Stimulated activated CD4-positive, alpha-beta T cell treated with anti-CD3 and anti-CD28 coated beads, Interleukin-2, amount 100 ng/mL, for 4 hours (primary cell): ENCODE measurements at places on chromosomes 1 and 21.

DNA sequence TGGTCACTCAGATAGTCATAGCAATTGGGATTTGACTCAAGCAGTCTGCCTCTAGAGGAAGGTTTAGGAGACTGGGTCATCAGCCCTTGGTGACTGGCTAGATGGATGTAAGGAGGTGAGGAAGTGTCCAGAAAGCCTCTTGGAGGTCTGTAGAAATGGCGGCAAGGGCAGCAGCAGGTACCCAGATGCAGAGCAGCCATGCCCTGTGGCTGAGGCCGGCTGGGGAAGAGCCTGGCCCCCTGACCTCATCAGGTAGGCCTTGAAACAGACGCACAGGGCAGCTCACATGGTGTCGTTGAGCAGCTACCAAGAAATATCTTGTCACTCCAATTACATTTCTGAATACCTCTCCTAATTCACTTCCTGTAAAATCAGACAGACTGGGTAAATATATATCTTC lies 98.2 kb downstream of the DMRTB1 start:
- DNase-seq: no peak

DNA sequence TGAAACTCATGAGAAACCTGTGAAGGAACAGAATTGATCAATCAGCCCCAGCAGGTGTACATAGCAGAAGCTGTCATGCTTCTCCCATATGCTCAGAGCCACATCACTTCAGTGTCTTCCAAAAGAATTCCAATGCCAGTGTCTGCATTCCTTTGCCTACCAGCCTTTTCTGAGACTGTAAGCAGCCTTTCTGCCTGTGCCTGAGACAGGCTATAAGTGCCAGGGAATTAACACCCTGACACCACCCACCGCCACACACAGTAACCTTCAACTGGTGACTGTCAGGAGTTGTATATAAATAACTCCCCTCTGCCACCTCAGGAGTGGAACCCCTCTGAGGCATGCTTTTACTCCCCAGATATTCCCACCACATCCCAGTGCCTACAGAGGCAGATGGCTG lies 38.1 kb upstream of the SLAMF9 start:
- no peak for DNase-seq

DNA sequence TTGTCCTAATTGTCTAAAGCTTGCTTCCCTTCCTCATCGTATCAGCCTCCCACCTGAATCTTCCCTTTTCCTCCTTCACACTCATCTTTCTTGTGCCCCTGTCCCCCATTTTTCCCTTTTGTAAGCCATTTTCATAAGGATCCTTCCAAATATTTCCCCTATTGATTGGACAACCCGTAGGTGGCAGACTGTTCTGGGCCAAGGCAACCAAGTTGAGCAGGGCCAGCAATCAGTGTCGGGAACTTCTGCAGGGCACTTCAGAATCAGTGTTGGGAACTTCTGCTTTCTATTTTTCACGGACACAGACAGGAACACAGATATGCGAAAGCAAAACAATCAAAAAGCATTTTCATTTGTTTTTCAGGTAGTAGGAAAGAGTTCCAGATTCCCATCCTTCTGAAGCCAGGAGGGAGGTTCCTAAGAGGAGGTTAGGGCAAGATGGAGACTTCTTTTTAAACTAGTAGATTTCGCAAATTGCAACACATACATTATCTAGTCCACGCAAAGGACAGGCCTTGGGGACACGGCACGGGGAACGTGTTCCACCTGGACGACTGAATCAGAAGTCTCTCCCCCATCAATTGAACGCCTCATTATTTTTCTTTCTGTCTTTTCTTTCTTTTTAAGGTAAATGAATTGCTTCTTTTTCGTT lies 691 bp upstream of the MPZL1 start:
- DNase-seq: no peak

DNA sequence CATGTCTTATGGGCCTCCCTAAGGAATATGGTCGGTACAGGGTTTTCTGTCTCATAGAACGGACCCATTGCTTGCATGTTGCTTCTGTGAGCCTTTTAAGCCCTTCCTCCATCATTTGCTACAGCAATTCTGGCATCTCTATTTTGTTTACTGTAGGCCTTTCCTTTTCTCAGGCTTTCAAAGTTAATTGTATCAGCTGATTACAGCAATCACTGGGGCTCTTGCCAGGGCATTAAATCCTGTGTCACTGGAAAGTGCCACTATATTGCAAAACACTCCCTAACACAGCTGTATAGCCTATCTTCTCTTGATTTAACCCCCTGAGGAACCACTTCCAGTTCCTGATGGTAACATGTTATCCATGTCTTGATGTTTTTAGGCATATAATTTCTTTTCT lies 156.5 kb downstream of the PDE4B start:
- no peak for DNase-seq

DNA sequence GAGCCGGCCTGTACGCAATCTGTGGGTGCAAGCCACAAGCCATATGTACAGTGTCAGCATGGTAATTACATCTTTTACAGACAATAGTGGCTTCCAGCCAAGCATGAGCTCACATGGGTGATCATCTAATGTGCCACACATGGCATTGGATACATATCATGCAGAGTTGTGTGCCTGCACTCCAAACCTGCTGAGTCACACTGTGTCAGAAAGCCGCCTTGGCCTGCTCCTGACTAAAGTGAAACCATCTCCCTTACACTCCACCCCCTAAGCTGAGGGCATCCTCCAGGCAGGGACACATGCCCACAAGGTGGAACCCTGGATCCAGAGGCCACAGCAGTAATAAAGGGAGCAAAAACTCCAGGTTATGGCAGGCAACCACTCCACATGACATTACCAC lies 72.5 kb downstream of the KCNT2 start:
- no peak for DNase-seq

DNA sequence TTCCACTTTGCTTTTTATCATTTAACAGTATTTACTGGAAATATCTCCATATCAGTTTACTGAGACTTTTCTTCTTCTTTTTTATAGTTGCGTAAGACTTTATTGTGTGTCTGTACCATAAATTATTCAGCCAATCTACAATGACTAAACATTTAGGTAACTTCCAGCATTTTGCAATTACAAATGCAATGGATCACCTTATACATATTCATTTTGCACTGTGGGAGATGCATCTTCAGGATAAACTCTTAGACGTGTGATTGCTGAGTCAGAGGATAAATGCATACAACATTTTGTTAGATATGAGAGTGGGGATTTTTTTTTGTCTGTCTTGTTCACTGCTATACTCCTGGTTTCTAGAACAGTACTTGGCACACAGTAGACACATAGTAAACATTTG lies 95.7 kb upstream of the GCLM start:
- DNase-seq: no peak

GRCh38 chr1:228742281-228742860 lies 7.1 kb downstream of the RHOU start:
- no peak for DNase-seq

- DNase-seq: no peak
Measured at GRCh38 chr1:93597709-93598108, 83.9 kb downstream of the BCAR3 start.

- DNase-seq: no peak
Measured at GRCh38 chr1:223197923-223198627, 55.0 kb upstream of the TLR5 start.

GRCh38 chr1:3012456-3013291 lies 8.6 kb upstream of the ACTRT2 start:
- DNase-seq: peak; percentile 28

GRCh38 chr1:3672971-3673361 lies 20.6 kb downstream of the TP73 start:
- no peak for DNase-seq

DNA sequence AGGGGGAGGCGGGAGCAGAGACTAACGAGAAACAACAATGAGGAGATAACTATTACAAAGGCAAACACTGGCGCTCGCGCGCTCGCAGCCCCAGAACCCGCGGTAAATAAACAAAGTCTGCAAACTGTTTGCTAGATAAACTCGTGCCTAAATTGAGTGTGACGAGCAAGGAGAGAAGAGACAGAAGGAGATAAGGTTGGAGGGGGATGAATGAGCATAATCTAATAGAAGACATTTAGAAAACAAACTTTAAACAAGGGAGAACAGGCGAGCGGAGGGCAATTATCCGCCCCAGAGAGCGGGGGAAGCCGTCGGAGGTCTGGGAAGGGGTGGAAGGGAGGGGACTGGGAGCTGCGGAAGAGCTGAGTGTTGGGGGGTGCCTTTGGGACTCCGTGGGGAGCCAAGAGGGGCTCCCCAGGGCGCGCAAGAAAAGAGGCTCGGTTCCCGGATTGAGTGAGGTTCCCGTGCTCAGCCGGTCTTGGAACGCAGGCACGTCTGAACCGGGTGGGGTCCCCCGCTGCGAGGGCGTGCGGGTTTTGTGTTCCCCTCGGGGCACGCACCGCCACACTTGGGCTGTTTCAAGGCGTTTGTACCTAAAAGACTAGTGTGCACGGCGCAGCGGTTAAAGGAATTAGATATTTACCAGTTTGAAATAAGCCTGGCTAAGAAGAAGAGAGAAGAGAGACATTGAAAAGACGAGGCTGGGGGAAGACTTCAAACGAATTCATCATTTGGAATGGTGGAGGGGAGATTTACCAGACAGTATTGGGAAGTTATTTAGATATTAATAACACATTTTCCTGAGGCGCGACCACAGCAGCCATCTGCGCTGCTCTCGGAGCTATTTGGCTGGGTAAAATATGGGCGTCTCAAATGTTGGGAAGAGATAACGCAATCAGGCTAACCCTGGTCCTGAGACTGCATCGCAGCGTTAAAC lies 10.6 kb downstream of the PAX7 start:
- DNase-seq: no peak

DNA sequence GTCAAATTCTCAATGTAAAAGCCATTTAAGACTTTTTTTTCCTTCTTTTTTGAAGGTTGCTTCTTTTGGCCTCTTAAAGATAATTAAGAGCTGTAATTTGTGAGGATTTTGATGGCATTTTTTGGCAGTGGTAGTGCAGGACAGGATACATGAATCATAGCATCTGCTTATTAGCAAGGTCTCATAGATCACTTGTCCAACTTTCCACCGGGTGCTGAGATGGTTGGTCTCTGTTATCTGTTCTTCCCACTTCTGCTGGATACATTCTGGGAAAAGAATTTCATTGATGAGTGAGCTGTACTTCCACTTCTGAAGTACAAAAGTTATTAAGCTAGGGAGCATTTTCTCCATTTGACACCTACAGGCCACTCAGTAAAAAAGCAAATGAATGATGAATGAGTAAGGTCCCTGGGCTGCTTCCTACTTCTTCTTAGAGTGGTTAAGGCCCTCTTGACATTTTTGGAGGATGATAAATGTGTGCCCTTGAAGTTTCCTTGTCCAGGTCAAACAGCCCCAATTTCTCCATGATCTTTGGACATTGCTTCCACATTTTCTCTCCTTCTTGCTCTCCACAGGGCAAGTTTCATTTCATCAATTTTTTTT lies 100.6 kb downstream of the ROR1 start:
- DNase-seq: no peak

- DNase-seq: no peak
Measured at GRCh38 chr1:214451596-214451995, 99.8 kb downstream of the PTPN14 start.

GRCh38 chr1:223010582-223011504 lies 132.2 kb downstream of the TLR5 start:
- DNase-seq: no peak

DNA sequence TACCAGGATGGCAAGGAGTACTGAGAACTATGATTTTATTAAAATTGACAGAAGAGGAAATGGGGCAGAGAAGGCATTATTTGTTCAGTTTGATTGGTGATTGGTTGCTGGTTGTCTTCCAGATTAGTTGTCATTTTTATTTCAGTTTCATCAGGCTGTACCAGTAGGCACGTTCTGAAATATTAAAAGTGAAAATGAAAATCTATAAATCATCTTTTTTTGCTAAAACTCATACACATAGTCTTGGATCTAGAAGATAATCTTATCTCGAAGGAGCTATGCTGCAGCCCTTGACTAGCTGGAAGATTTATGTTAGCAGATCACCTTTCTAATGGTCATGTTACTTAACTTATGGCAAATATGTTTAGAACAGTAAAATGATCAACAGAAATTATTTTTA lies 29.0 kb downstream of the NEK7 start:
- DNase-seq: no peak

DNA sequence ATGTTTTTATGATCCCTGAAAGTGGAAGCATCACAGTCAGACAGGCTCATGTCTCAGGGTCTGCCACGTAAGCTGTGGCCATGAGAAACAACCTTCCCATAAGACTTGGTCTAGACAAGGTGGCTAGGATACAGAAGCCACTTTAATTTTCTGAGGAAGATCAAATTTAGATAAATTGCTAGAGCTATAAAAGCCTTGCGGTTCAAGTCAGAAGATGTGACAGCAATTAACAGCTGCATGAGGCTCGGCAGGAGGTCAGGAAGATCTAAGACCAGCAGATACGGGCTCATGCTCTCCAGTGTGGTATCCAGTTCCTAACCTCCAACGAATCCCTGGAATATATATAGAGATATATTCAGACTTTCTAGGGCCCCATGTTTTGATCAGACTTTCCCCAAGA lies 577.1 kb downstream of the PLPP3 start:
- DNase-seq: no peak

- no peak for DNase-seq
Measured at GRCh38 chr1:67853704-67854103, 20.4 kb upstream of the GNG12 start.

DNA sequence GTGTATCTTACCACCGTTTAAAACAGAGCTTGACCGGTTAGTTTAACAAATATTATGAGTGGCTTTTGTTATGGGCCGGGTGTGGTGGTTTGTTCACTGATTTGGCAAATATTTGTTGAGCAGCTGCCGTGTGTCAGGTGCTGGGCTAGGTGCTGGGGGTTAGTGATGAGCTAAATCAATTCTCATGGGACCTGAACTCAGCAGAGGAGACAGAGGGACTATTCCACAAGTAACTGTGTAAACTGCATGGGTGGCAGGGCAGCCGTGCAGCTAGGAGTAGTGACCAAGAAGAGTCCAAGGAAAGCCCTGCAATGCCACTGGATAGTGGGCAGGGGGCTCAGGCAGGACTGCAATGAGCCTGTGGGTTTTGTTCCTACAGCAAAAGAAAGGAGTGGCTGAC lies 11.2 kb upstream of the C2CD2 start:
- no peak for DNase-seq

- no peak for DNase-seq
Measured at GRCh38 chr1:217364220-217364619, 266.7 kb downstream of the GPATCH2 start.

GRCh38 chr1:84427250-84428188 lies 29.2 kb downstream of the DNASE2B start:
- no peak for DNase-seq

DNA sequence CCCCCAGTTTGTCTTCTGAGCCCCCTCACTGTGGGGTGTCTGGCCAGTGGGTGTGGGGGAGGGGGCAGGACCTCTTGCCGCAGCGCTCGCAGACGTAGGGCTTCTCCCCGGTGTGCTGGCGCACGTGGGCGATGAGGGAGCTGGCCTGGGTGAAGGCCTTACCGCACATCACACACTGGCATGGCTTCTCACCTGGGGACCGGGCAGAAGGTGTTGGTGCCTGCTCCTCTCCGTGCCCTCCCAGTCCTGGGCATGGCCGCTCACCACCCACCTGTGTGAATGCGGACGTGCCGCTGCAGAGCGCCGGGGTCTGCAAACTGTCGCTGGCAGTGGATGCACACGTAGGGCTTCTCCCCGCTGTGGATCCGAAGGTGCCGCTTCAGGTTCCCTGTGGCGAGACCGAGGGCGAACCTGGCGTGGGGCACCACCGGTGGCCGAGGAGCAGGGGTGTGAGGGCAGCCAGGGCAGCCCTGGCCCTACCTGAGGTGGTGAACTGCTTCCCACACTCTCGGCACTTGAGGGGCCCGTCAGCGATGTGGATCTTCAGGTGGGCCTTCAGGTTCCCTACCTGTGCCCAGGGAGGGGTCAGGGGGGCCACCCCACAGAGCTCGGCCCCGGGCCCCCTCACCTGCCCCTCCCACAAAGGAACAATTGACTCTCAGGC lies 32.4 kb downstream of the ZBTB17 start:
- DNase-seq: no peak
